Fibroblast of mammary gland (primary cell): ENCODE measurements at places on chromosomes 7 and 10.

- no peak for DNase-seq
These were observed 102.9 kb downstream of the FAM204A start for GRCh38 chr10:118239236-118239630.

DNA sequence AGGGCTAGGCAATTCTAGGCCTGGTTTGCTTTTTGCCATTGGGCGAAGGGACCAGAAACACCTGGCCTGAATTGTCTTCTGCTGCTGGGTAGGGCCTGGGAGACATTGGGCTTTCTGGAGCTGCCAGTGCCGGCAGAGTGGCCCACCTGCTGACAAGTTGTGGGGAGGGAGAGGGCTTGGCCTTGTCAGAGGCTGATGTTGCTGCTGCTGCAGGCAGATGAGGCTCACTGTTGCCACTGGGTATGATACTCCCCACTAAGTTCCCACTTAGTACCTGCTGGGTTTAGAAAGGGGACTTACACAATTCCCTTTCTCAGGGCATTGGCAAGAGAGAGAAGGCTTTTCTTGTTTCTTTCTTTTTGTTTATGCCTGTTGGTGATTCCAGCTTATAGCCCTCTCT is 289.6 kb upstream of the NPVF start:
- DNase-seq: no peak

- DNase-seq: peak; percentile 98
These were observed 354.9 kb downstream of the BMPER start for GRCh38 chr7:34260279-34260678.

DNA sequence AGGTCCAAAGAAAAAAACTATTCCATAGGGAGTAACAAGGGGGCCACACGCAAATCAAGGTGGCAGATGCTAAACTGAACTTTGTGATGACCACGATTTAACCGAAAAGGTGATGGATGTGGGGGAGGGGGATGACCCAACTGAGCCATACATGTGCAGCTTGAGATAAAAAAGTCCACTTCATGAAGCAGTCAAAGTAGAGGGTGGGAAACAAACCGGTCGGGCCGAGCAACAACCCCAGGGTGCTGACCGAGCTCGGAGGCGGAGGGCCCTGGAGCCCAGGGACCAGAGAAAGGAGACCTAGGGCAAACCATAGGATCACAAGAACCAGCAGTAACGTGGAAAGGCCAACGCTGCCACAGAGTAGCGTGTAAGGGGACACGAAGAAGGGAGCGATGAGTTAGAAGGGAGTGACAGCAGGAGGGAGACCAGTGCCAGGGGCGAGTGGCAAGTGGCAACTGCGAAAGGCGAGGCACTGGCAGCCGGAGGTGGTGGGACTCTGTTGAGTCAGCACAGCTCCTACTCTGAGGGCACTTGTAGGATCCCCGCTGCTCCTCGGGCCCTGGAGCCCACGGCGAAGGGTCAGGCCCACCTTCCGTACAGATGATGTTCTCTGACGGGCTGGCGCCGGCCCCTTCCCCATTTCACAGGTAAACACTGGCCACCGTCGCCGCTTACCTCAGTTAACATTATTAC is 540 bp downstream of the SNX13 start:
- peak; percentile 29 for DNase-seq

DNA sequence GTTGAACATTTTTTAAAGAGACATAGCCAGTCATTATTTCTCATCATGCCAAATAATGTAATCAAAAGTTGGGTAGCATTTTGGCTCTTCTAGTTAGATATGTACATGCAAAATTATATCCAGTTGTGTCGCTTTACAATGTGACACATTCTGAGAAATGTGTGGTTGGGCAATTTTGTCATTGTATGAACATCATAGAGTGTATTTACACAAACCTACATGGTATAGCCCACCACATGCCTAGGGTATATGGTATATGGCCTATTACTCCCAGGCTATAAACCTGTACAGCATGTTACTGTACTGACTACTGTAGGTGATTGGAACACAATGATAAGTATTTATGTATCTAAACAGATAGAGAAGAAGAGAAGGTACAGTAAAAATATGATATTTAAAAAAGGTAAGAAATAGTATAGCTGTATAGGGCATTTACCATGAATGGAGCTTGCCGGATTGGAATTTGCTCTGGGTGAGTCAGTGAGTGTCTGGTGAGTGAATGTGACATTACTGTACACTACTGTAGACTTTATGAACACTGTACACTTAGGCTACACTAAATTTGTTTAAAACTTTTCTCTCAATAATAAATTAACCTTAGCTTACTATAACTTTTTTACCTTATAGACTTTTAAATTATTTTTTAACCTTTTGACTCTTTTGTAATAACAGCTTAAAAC is 16.5 kb downstream of the ZNF365 start:
- DNase-seq: no peak

DNA sequence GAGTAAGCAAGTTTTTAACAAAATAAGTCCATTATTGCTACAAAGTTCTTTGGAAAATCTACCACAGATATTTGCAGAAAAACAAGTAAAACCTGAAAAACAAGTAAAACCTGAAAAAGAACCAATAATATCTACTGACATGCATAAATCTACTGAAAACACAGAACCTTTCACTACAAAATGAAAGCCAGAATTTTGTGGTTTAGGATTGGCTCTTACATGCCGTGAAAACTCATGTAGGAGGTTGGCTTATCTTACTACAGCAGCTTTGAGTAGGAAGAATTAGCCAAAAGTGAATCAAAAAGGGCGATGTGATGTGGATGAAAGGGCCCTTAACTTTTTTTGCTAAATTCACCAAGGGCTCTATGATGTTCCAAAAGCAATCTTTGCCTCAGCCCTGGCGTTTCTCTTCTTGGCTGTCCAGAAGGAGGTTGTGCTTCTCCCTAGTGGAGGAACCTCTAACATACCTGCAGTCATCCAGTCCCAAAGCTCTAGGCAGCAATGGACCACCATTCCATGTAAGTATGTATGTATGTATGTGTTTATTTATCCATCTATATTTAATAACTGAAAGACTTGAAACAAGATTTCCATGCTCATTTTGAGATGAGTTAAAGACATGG is 93.5 kb upstream of the ZNF804B start:
- DNase-seq: no peak

- peak; percentile 52 for DNase-seq
These were observed 125.9 kb downstream of the GRK5 start for GRCh38 chr10:119333146-119333792.

- no peak for DNase-seq
These were observed 798 bp downstream of the BLNK start for GRCh38 chr10:96270571-96270970.

GRCh38 chr10:48932831-48933664 is 6.6 kb downstream of the LRRC18 start:
- peak; percentile 51 for DNase-seq

DNA sequence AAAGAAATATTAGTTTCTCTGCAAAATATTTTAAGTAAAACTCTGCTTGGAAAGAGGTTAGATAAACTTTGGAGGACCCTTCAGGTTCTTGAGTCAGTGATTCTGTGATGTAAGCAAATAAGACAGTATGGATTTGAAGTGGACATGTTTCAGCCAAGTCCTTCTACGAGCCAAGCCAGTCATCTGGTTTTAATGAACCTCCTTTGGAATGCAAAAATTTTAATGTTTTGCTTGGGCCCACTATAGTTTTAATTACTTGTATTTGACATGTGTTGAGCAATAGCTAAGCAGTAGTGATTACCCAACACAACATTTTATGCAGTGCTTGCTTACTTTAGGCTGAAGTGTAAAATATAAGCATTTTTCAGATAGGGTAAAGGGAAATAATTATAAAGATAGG is 296.3 kb upstream of the SEMA3D start:
- DNase-seq: peak; percentile 91

DNA sequence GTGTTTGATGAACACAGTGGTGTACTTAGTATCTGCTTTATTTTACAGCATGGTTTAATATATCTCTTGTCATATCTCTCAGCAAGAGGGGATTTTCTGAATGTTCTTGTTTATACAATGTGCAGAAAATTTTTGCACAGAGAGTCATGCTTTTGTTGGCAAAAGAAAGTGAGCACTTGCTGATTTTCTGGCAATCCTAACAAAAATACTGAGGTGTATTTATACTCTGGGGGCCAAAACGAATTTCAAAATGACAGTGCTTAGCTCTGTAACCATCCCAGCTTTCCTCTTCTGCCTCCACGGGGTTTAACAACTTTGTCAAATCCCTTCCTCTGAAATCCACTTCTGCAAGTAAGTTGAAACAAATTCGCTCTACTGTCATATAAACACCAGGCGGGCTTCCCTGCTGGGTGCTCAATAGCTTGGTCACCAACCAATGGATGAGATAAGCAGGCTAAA is 169.2 kb downstream of the NOC3L start:
- peak; percentile 80 for DNase-seq

GRCh38 chr7:101015626-101016025 is 4.3 kb upstream of the MUC17 start:
- DNase-seq: no peak

DNA sequence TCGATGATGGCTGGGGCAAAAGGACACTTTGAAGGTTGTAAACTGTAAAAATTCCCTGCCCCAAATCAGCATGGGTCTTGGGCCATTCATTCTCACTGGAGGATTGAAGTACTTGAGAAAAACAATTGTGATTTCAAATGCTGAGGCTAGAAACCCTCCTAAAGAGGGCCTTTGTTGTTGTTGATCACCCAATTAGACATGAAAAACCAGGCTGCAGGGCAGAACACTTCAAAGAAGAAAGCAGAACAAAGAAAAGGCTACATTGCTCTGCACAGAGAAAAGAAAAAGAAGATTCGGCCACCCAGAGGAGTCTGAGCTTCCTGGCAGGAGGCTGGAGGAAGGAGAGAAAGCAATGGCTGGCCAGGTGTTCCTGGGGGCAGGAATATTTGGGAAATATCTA is 143.1 kb downstream of the NPY start:
- DNase-seq: no peak

- peak; percentile 40 for DNase-seq
These were observed 155.2 kb upstream of the NRP1 start for GRCh38 chr10:33489501-33490176.

DNA sequence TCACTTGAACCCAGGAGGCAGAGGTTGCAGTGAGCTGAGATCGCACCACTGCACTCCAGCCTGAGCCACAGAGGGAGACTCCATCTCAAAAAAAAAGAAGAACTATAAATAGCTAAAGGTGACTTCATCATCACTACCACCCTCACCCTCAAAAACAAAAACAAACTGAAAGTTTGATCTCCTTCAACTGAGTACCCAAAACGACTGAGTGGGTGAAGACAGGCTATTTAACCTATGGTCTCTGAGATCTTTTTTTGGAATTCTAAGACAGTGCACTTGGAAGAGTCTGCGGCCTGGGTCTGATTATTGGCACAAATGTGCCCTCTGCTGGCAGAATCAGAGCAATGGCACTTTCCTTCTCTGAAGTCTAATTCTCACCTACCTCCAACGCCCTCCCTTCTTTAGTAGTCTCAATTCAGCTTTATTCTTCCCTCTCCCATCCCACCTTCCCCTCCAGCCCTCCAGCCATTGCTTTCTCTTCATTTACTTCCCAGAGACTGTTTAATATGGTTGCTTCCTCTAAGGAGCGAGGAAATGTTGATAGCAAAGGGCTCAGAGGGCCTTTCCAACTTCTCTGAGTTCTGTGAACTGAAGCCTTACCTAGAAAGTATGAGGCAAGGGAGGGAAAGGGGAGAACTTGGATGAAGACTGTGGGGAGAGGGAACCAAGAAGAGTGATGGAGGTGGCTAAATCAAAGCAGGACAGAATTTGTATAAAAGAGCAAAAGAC is 2.9 kb upstream of the MYOZ1 start:
- DNase-seq: peak; percentile 74
